ENCODE measurements at places on chromosomes 16 and 17. TPM values are rescaled to one million over a fixed set of nuclear protein-coding genes. Genes with fewer than 3 reads are reported as not detected.

TOM1L1 gene
- polyA plus RNA-seq = 64.1 TPM

GSDMA gene
- not detected for polyA plus RNA-seq

MMP25 gene
- polyA plus RNA-seq = 0.05 TPM

DNA sequence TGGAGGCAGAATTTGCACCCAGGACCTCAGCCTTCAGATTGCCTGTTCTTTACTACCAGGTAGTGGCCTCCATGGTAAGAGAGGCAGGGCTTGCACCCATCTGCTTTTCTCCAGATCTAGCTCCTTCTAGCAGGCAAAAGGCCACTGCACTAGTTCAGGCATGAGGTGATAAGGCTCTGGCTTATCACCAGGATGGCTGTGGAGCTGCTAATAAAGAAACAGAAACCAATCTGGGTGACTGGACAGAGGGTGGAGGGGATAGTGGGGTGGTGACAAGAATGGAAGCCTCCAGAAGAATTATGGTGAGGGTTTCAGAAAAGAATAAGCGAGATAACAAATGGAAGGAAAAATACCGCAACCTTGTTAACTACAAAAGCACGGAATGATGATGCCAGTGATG, 15.5 kb upstream of the SUPT4H1 start:
- DNase-seq = no peak

GRCh38 chr16:67179421-67180080, 4.2 kb downstream of the MATCAP1 start:
- DNase-seq = no peak

DNA sequence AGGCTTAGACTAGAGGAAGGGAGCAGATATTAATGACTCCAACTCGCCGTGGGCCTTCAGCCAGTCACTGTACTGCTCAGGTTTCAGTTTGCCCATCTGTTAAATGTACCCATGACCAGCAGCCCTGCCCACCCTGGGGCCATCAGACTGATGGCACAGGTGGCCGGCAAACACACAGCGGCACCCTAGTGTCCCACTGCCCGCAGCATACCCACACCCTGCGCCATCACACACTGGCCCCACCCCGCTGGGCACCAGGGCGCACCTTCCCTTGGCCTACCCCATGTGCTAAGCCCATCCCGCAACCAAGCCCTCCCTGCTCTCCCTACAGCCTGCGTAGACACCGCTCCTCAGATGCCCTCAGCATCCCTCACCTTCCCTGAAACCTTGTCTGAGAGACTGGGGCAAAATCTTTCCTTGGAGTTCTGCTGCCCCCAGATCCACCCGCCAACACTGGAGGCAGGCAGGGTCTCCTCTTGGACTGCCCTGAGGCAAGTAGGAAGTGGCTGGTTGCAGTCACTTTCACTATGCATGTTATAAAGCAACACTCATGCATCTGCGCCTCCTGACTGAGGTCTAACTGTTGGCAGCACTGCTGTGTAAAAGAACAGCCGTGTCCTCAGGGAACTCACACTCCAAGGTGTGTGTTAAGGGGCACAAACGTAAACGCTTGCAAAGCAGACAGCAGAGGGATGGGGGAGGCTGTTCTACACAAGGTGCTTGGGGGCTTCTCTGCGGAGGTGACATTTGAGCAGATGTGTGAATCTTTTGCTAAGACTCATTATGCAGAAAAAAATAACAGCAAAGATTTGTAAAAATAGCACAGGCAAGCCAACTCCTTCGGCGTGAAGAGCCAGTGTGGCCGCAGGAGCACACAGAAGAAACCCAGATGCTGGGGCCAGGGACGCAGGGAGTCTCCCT, 6.7 kb upstream of the BCAR1 start:
- DNase-seq = no peak

GRCh38 chr17:17300624-17301568, 2.3 kb upstream of the NT5M start:
- DNase-seq = no peak

DNA sequence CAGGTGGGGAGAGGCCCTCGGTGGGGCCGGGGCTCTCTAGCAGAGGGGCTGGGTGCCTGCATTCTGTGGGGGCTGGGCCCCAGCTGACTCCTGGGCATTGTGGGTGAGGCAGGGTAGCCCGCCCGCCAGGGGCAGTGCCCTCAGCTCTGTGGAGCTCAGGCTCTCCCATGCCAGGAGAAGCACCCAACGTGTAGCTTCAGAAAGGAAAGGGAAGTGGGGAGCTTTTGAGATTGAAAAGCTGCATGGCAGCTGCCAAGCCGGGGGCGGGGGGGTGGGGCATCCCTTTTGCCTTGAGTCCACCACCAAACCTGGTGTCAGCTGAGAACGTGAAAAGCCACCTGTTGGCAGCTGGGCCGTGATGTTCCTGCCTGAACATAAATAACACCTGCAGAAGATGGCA, 192.1 kb upstream of the CIBAR2 start:
- no peak for DNase-seq

- DNase-seq = no peak
Observed at GRCh38 chr16:67579686-67580085, 17.4 kb downstream of the CTCF start.

GRCh38 chr17:16931318-16932060, 40.4 kb downstream of the TNFRSF13B start:
- DNase-seq = peak; percentile 15

- DNase-seq = no peak
Observed at GRCh38 chr16:28597692-28598261, 927 bp upstream of the SULT1A2 start.

DNA sequence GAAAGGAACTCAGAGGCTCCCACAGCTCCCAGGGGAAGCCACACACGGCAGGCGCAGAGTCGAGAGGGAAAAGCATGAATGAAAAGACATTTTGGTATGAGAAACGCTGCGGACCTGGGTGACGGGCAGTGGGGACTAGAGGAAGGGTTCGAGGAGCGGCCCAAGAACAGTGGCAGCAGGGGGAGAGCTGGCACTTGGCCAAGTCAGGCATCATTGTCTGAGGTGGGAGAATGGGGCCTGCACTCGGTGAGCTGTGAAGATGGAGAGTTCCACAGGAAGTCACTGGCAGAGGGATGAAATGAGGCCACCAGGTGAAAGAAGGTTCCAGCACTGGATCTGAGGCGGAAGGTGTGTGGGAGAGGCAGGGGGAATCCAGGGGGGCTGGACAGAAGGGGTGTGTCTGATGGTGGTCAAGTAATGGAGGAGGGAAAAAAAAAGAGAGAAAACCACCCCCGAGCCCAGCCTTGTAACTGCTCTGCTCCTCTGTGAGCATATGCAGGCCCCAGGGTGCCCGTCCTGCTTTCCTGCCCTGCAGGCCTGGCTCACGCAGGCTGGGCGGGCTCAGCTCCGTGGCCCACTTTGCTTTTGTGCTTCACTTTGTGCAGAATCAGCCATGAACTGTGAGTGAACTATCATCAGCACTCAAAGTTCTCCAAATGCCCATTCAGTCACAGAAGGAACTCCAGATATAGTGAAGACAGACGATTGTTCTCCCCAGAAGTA, 31.8 kb downstream of the TMEM204 start:
- peak; percentile 50 for DNase-seq

GRCh38 chr16:69143116-69143515, 10.7 kb downstream of the UTP4 start:
- DNase-seq = peak; percentile 31

Measured in SK-N-SH (cell line).